ENCODE measurements at places on chromosomes 1 and 21.

- DNase-seq = no peak
Measured at GRCh38 chr1:81424061-81424460, 376.7 kb upstream of the ADGRL2 start.

DNA sequence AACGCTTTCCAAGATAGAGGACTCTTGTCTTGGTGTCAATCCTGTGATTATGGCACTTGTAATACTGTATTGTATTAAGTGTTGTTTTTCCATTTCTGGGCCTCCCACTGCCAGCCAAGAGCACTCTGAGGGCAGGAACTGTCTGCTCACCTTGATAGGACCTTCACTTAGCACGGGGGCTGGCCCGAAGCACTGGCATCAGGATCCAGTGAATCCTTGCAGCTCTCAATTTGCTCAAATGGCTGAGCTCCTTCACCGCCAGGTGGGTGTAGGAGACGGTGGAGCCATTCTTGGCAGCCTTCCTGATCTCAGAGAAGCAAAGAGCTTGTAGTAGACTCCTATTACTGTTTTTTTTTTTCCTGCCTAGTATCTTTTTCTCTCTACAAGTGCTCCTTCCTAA, 17.7 kb downstream of the MECR start:
- no peak for DNase-seq

DNA sequence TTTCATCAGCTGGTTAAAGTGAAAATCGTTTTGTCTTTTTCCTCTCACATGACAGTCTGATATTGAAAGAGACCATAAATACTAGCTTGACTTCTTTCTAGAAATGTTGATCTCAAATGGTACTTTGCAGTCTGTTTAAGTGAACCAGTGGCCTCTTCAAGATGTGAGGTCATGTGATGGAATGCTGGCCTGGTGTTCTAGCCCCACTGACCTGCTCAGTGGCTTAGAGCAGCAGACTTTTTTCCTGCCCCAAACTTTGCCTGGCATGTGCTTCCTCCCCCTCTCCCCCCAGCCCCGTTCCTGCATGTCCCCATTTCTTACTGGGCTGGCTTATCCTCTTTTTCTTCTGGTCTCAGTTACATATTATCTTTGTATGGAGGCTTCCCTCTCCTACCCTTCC, 34.3 kb downstream of the ZYG11A start:
- DNase-seq = no peak

DNA sequence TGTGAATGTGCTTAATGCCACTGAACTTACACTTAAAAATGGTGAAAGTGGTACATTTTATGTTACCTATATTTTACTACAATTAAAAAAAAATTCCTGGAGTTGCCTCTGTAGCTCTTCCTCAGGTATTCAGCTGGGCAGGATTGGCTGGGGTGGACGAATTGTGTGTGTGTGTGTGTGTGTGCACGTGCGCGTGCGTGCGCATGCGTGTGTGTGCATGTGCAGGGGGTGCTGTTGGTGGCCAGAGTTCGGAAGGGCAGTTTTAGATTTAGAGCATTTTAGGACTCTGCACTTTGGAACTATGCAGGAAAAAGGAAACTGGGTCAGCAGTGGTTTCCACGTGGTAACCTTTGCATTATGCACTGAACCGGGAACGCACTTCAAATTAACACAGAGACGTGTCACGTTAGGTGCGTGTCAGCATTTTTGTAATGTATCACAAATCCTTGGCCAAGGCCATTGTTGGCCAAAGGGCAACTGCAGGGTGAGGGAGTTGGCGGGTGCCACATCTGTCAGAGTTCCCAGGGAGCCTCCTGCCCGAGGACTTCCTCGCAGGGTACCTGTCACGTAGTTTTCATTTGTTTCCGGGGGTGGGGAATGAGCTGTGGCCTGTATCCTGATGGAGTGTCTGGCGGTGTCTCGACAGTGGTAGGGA, 312.8 kb downstream of the CAMTA1 start:
- no peak for DNase-seq

DNA sequence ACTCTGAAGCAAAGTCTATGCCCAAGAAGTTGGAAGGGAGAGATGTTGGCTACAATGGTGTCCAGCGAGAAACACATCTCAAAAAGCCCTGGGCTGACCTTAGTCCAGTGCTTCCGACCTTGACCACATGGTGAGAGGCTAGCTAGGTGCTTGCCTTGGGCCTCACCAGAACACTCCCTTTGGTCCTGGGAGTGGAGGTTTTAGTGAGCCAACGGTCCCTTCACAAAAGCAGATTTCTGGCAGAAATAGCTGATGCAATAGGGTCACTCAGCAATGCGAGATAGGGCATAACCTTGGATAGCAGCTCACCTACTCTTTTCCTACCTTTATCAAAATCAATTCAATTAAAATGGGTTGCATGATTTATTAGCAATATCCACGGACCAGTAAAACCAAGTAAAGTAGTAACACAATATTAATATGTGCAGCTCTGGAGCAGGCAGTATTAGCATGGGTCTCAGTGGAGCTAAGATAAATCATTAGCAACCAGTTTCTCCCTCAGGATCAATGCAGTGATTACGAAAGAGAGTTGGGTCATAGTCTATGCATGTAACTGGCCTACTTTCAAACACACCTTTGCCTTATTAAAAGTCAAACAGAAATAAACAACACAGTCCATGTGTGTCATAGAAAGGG, 1.9 kb downstream of the SLC30A10 start:
- DNase-seq = no peak

DNA sequence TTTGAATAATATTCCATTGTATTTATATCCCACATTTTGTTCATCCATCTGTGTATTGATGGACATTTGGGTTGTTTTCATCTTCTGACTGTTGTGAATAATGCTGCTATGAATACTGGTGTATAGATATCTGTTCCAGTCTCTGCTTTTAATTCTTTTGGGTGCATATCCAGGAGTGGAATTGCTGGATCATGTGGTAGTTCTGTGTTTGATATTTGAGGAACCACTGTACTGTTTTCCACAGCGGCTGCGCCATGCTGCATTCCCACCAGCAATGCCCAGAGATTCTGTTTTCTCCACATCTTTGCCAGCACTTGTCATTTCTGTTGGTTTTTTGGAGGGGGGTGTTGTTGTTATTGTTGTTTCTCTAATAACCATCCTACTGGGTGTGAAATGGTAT, 131.6 kb upstream of the KIF26B start:
- no peak for DNase-seq

DNA sequence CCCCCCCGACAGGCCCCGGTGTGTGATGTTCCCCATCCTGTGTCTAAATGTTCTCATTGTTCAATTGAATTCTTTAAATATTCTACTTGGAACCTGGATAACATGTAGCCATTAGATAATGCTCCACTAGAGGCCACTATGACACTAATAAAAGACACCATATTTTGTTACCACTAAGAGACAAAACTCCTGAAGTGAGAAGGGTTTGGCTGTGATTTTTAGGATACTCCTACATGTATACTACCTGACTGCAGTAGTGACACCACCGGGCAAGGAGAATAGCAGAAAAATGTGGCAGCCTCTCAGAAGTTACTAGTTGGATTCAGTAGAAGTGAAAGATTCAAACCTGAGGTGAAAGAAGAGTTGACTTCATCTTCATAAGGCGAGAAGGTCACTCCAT, 36.0 kb downstream of the F5 start:
- DNase-seq = peak; percentile 58

GRCh38 chr21:41972511-41973205, 18.8 kb upstream of the C2CD2 start:
- DNase-seq = no peak

- peak; percentile 85 for DNase-seq
Measured at GRCh38 chr1:102970496-102971078, 137.7 kb downstream of the COL11A1 start.

DNA sequence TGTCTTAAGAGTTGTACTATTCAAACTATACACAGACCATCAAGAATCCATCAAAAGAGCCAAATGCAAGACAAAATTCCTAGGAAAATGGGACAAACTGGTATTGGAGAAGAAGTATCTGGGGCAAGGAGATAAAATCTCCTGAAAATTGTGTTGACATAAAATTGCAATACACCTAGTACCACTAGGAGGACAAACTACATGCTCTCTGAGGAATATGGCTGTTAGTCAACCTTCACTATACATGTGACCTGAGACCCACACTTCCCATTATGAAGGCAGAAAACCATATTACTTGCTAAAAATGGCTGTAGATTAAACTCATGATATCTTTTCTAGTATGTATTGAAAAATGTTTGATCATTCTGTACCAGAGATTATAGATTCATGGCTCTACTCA, 30.0 kb downstream of the IRF2BP2 start:
- peak; percentile 57 for DNase-seq

GRCh38 chr1:171298696-171299095, 15.3 kb upstream of the FMO4 start:
- no peak for DNase-seq

DNA sequence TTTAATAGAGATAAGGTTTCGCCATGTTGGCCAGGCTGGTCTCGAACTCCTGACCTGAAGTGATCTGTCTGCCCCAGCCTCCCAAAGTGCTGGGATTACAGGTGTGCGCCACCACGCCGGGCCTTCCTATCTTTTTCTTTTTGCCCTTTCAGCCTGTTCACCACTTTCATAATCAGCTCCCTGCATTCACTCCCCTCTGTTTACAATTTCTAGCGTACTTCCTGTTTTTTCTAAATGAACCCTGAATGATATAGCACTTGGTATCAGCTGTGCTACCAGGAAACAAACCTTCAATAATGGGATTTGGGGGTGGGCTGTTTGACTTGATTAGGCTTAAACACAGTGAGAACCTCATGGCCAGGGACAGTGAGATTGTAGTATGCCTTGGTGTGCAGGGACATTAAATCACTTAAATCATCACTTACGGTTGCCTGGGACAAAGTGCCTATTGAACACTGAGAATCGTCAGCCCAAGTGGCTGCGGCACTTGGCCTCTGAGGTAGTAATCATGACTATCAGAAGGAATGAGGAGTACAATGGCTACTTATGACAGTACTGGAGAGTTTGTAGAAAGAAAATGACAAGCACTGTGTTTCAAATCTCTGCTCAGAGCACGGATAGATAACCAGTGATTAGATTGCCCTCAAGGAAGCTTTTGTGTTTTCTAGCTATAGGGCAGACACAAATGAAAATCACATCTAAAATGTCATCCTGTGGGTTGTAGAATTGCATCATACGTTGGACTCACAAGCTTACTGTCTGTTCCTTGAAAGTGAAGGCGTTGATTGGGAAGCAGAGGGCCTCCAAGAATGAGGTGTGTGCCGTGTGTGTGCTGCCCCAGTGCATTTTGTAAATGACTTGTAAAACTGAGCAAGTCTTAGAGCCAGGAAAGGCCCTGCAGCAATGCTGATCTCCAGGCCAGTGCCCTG, 661.8 kb downstream of the MATN1 start:
- no peak for DNase-seq

GRCh38 chr21:15667819-15668218, 62.0 kb upstream of the USP25 start:
- DNase-seq = no peak

DNA sequence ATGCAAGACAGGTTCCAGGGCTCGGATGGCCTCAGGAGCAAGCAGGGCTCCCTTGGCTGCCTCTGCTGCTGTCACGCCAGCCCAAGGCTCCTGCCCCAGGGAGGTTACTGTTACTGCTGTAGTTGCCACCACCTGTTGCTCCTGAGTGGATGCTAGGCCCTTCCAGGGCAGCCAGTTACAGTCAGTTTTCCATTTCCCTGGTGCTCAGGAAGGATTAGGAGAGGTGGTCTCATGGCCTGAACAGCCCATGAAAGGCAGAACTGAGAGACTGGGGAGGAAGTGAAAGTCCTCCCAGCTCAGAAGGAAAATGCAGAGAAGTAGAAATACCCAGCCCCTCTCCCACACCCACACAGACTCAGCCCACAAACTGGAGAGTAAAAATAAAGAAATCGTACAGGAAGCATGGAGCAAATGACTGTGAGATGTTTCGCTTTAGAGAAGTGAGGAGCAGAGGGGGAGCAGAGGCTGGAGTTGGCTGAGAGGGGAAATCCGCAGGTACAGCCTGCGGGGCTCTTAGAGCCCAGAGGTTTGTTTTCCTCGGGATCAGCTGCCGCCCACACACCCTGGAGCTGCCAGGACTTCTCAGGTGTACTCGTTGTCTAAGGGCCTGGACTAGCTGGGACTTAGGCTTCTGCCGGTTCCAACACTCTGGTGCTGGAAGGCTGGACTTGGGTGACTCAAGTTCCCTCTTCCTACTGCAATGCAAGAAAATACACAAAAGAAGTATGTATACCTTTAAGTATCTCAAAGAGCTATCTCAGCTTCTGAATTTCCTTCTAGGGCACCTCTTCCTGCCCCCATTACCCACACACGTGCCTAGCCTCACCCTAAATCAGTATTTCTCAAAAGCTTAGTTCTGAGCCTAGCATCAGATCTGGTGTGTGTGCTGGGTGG, 2.3 kb downstream of the IL6R start:
- DNase-seq = no peak

DNA sequence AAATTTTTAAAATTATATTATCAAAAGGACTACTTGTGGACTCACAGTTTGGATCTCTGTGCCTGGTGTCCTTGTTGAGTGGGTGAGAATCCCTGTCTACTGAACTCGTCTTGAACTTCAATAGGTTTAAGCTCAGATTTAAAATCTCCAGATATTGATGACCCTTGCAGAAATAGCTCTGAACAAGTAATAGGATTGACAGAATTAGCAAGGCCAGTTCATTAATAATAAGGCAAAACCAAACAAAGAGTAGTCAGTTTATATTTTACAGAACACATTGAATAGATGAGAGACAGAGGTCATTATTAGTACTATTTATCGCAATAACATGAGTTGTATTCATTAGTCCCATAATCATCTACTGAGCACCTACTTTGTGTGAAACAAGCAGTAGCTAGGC, at the start of gene PDC:
Gene PDC (minus strand): TSS at position 101 of the 400 bp plus-strand sequence. CDS start 11,655 bp downstream, outside the sequence.
- DNase-seq = no peak

- DNase-seq = no peak
Measured at GRCh38 chr1:6776895-6777294, 8.4 kb upstream of the CAMTA1 start.

DNA sequence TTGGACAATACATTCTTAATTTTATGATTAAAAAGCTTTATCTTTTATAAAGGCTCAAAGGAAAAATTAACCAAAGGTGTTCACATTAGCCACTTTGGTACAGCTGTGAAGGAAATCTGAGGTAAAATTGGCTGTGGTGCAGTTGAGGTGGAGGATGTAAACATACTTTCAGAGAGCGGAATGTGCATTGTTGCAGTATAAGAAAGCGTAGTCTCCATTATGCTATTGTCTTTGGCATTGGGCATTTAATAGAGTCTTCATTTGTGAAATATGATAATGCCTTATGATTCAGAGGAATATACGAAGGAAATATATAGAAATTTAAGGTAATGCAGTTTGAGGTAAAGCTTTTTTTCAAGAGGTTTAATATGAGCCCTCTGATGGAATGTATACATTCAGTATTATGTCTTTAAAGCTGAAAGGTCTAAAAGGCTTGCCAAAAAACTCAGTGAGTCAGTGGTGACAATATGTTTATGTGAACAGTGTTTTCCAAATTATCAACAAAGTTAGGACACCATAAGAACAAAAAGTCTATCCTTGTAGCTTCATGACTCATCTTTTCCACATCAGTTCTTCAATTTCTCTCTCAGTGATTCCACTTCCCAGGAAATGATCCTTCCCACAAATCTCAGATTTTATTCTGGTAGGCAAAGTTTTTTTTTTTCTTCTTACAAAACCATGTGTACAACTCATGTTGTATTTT, 26.9 kb upstream of the DDR2 start:
- DNase-seq = peak; percentile 97

All from ELR (cell line).